ENCODE measurements at places on chromosomes 12 and 14. TPM values are rescaled to one million over a fixed set of nuclear protein-coding genes. Genes with fewer than 3 reads are reported as not detected.

CIDEB gene
- total RNA-seq, result 27.3 TPM

TFCP2 gene
- 17.7 TPM for total RNA-seq

ART4 gene
- total RNA-seq, result 0.17 TPM

NTN4 gene
- total RNA-seq, result 30.6 TPM

SLC22A17 gene
- total RNA-seq, result 16.1 TPM

C14orf39 gene
- not detected for total RNA-seq

NPFF gene
- total RNA-seq, result not detected

CCDC88C gene
- 21.8 TPM for total RNA-seq

DNA sequence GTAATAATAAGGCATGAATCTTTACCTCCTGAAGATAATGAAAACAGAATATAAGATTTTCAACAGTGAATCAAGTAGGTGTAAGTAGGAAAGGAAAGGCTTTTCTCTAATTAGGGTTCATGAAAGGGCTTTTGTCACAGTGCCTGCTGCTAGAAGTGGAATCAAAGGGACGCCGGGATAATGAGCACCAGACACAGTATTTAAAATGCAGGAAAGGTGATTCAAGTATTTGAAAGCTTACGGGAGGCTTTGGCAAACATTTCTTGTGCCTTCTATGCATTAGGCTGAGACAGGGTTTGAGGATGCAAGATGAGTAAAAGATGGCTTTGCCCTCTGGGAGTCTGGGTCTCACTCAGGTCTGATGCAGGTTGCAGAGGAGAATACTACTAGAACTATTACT, 70.5 kb upstream of the ANO4 start:
- DNase-seq, result no peak

- DNase-seq, result no peak
Observed at GRCh38 chr12:130872179-130873096, 572 bp downstream of the RAN start.

- no peak for DNase-seq
Observed at GRCh38 chr14:80278293-80279023, 67.2 kb upstream of the DIO2 start.

DNA sequence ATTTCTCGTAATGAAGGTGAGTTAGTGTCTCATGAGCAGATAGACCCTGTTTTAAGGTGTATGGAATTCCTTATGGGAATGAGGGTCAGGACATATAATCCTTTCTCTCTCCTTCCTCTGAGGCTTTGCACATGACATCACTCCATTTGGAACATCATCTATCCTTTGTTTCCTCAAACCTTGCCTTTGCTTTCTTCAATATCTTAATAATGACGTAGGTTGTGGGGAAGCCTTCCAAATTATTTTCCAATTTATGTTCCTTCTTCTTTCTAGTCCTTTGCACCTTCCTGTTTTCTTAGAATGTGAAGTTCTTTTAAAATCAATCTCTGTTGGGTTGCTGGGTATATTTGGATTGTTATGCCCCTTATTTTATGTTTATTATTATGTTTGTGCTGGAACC, 502.9 kb upstream of the STXBP6 start:
- DNase-seq, result no peak

GRCh38 chr12:21599143-21599999, 5.3 kb downstream of the GYS2 start:
- DNase-seq, result no peak

DNA sequence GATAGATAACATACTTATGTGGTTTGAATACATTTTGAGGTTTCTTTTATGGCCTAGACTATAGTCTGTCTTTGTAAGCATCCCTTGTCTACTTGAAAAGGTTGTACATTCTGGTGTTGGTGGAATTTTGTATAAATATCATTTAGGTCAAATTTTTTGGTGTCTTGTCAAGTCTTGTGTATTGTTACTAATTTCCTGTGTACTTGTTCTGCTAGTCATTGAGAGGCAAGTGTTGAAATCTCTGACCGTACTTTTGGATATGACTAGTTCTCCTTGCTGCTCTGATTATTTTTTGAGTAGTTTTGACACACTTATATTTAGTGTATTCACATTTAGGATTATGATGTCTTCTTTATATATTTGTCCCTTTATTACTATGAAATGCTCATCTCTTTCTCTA, 219.6 kb downstream of the CCDC91 start:
- no peak for DNase-seq

DNA sequence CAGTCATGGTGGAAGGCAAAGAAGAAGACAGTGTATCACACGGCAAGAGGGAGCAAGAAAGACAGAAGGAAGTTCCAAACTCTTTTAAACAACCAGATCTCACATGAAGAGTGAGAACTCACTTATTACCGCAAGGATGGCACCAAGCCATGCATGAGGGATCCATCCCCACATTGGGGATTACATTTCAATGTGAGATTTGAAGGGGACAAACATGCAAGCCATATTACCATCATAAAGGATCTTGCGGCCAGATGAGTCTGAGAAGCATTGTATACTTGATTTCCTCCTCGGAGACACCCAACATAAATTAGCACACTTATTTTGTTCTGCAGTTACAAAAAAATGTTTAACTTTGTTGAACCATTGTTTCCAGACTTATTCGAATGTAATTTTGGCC, 66.5 kb downstream of the TBK1 start:
- no peak for DNase-seq

DNA sequence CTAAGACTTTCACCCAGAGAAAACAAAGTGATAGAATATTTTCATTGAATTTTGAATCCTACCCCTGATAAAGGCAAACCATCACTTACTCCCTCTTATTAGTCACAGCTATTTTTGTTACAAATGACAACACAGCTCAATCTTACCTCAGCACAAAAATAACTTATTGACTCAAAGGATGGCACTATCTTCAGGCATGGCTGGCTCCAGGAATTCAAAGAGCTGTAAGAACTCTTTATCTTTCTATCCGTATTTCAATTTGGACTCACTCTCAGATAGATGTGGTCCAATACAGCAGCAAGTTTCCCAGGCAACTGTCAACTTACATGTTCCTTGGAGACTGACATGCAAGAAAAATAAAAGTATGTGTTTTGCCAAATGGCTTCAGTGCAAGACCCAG, 709.4 kb upstream of the MDGA2 start:
- no peak for DNase-seq

- DNase-seq, result no peak
Observed at GRCh38 chr12:1857086-1857485, 36.7 kb downstream of the LRTM2 start.

GRCh38 chr14:55327179-55327578, 56.0 kb downstream of the FBXO34 start:
- DNase-seq, result no peak

GRCh38 chr14:64632056-64632455, 72.2 kb upstream of the PLEKHG3 start:
- no peak for DNase-seq

GRCh38 chr12:81222846-81223592, 145.1 kb downstream of the ACSS3 start:
- DNase-seq, result no peak

DNA sequence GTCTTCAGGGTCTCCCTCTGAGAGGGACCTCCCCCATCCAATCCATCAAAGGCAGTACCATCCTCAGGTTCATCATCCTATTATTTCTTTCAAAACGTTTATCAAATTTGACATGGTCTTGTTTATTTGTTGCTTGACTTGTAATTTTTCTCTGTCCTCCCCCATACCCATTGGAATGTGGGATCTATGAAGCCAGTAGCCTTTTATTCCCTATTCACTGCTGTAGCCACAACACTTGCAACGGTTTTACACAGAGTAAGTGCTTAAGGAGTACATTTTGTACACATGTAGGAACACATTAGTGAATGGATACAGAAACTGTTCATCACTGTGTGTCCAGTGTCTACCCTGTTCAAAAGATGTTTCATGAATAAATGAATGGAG, 41.5 kb downstream of the IGF1 start:
- no peak for DNase-seq

- DNase-seq, result no peak
Observed at GRCh38 chr12:123063535-123063934, 83.1 kb downstream of the ARL6IP4 start.

GRCh38 chr12:120413901-120414695, 23.8 kb upstream of the COX6A1 start:
- no peak for DNase-seq

DNA sequence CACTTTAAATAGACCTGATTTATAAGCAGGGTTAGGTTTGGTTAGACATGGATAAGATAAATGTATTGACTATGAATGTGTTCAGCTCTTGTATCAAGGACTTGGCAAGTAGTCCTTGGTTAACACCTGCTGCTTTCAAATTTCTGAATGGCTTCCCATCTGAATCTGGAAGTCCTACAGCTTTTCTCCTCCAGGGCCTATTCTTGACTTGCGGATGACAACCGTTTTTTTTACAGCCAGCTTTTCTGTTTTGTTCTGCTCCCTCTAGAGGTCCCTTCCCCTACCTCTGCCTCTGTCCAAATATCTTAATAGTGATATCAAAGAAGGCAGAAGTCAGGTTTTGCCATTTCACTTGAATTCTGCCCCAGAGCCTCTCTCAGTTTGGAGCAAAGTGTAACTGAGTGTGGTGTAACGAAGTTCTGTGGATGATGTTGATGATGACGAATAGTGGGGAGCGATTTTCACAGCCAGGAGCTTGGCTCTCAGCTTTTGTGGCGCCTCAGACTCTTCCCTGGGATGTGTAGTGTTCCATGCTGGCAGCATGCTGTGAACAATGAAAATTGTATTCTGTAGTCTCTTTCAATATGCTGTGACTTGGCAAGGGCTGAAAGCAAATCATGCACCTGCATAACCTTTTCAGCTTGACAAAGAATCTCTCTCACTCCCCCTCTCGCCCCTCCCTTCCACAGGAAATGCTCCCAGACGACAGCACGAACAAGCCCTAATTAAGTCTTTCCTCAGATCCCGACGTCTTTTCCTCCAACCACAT, 5.0 kb upstream of the SLC4A8 start:
- DNase-seq, result no peak

DNA sequence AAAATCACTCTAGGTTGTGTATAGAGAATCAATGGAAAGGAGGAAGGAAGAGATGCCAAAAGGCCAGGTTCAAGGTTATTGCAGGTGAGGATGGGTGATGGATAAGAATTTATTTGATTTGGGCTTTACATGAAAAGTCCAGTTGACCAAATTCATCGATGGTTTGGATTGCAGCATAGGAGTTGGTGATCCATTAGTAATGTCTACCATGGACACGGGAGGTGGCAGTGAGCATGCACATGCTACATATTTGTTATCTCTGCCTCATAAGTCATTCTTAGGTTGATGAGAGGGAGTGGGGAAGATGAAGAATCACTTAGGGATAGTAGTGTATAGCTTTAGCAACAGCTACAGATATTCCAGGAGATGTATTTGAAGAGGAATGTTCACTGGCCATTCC, 211.4 kb downstream of the PHETA1 start:
- no peak for DNase-seq

- DNase-seq, result no peak
Observed at GRCh38 chr12:115910057-115910456, 367.4 kb downstream of the MED13L start.

DNA sequence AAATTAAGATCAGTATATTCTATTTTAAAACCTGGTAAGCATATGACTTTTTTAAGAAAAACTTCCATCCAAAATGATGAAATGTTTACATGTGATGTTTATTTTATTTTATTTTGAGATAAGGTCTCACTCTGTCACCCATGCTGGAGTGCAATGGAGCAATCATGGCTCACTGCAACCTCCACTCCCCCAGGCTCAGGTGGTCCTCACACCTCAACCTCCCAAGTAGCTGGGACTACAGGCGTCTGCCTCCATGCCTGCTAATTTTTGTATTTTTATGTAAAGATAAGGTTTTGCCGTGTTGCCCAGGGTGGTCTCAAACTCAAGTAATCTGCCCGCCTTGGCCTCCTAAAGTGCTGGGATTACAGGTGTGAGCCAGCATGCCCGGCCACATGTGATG, 141.8 kb downstream of the ZFP36L1 start:
- DNase-seq, result peak; percentile 68

DNA sequence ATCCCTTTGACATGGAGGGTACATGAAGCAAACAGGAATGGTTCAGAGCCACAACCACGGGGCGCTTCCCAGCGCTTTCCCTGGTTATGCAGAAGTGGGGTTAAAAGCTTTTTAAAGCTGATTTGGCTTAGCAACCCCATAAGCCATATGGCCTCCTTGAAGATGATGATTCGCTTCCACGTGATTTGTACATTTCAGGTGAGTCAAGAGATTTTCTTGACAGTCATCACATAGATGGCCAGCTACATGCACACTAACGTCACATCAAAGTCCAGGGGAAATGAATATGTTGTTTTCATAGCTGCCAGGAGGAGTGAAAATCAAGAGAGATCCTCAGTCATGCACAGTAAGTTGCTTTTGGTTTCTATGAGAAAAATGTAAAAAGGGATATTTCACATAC, 309.7 kb downstream of the TMEM132D start:
- DNase-seq, result no peak

Data from lower leg skin (tissue), 4 donors.